ENCODE measurements at places on chromosomes 16 and 17.

- DNase-seq: no peak
Observed at GRCh38 chr17:7363311-7363710, 8.4 kb downstream of the TMEM95 start.

DNA sequence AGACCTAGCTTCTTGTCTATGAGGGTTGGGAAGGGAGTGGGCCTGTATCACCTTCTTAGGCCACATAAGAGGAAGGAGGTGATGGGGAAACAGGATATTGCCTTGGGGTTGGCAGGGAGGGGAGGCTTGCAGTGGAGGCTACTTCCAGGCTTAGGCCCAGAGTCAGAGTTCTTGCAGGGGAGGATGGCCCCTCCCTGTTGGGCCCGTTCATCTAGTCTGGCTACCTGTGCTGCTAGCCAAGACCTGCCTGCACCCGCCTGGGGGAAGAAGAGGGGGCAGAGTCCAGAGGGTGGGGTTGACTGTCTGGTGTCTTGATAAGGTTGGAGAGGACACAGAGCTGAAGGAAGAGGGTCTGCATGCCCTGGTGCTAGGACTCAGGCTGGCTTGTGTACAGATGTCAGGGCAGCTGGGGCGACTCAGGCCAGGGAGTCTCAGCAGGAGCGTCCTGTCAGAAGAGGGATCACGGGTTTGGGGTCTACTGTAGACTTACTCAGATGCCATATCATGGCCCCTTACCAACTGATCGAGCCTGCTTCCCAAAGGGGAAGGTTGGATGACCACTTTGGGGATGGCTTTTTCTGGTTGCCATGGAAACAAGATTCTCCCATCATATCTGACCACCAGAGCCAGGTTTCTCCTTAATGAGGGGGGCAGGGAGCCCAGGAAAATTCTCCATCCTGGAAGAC, 5.3 kb downstream of the KDM6B start:
- DNase-seq: peak; percentile 36

- peak; percentile 70 for DNase-seq
Observed at GRCh38 chr16:22206013-22206841, at the start of gene EEF2K. TSS of gene EEF2K (plus strand) at chr16:22206278. CDS start at chr16:22225730, 19,452 bp downstream.

DNA sequence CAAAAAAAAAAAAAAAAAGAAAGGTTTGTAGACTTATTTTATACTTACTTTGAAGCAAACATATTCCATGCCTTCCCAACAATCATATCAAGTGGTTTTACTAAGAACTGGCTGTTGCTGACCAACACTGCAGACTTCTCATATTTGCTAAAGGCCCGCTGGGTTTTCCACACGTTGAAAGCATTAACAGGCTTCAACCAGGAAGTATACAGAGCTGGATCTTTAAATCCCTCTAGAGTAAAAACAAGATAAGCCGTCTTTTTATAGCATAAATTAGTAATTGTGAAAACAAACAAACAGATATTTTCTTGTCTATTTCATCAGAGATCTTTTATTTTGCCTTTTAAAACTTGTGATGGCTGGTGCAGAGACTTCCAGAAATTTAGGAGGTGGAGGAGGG, 29.1 kb downstream of the TUBD1 start:
- DNase-seq: no peak

- DNase-seq: no peak
Observed at GRCh38 chr17:77446940-77447634, 306.3 kb downstream of the SEC14L1 start.

GRCh38 chr16:85800321-85800669, 800 bp downstream of the COX4I1 start:
- peak; percentile 61 for DNase-seq

DNA sequence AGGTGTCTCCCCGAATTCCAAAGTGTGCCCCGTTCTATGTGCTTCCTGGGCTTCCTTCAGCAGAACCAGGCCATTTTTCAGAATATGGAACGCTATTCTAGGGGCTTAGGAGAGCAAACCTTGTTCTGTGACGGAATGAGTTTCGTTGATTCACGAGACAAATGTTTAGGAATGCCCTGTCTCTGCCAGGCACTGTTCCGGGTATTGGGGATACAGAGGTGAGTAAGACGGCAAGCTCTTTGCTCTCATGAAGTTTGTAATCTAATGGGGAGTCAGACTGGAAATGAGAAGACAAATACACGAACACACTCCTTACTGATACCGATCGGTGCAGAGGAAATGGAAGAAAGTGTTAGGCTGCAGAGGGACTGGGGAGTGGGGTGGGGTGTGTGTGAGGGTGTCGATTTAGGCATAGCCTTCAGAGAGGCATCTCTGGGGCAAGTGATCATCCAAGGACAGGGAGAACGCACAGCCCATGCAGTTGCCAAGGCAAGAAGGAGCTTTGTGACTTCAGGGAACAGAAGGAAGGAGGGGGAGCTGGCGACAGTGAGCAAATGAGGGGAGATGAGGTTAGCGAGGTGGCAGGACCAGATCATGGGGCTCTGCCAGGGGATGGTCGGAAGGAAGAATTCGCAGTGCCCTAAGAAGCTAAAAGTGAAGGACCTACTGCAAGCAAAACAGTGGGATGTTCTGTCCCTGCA, 189.6 kb downstream of the MSI2 start:
- DNase-seq: no peak

GRCh38 chr16:3045758-3046640, at the start of gene MMP25:
TSS of gene MMP25 (plus strand) at chr16:3046561. CDS start at chr16:3046918, 357 bp downstream.
- DNase-seq: no peak

- peak; percentile 68 for DNase-seq
Observed at GRCh38 chr17:39653662-39654331, 11.4 kb upstream of the TCAP start.

GRCh38 chr16:75317101-75317522, 65.7 kb upstream of the BCAR1 start:
- no peak for DNase-seq

- DNase-seq: no peak
Observed at GRCh38 chr17:55760643-55761355, 9.9 kb downstream of the PCTP start.

DNA sequence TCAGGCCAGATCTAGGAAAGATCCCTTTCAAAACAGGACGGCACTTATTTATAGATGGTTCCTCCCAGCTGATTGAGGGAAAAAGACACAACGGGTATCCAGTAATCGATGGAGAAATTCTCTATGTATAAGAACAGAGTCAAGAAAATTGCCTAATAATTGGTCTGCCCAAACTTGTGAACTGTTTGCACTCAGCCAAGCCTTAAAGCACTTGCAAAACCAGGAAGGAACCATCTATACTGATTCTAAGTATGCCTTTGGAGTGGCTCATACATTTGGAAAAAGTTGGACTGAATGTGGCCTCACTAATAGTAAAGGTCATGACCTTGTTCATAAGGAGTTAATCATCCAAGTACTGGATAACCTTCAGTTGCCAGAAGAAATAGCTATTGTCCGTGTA, 5.9 kb downstream of the HPR start:
- DNase-seq: no peak

GRCh38 chr16:17342031-17342430, 128.7 kb downstream of the XYLT1 start:
- no peak for DNase-seq

GRCh38 chr17:66351033-66351432, 48.6 kb downstream of the PRKCA start:
- DNase-seq: no peak

- DNase-seq: no peak
Observed at GRCh38 chr17:1109606-1110540, 69.9 kb downstream of the ABR start.

GRCh38 chr17:42781639-42782165, 1.3 kb downstream of the WNK4 start:
- DNase-seq: no peak

DNA sequence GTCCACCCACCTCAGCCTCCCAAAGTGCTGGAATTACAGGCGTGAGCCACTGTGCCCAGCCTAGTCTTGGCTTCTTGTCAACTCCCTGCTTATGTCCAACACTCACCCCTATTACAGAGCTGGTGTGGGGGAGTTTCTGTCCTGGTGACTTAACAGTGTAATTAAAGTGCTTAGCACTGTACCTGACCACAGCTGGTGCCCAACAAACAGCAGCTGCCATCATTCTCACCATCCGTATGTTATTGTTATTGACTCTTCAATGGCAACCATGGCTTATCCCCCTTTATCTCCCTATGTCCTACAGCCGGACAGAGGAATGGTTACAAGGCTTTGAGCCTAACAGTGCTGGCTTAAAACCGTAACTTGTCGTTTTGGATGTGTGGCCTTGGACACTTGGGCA, 17.0 kb upstream of the BRCA1 start:
- DNase-seq: no peak

DNA sequence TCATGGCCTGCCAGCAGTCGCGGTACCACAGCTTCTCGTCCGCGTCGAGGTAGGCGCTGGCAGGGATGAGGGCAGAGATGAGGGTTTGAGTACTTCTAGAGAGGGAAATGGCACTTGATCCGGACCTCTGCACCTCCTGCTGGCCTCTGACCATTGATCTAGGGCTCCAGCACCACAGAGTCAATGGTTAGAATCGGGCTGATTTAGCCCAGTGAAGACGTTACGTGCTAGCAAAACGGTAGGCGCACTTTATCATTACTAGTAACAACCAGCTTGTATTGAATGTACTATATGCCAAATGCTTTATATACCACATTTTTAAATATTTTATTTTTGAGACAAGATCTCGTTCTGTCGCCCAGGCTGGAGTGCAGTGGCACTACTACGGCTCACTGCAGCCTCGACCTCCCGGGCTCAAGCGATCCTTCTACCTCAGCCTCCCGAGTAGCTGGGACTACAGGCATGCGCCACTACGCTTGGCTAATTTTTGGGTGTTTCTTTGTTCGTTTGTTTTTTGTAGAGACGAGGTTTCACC, 526 bp downstream of the TSNAXIP1 start:
- DNase-seq: no peak

- DNase-seq: no peak
Observed at GRCh38 chr16:77409311-77409710, 25.5 kb downstream of the ADAMTS18 start.

DNA sequence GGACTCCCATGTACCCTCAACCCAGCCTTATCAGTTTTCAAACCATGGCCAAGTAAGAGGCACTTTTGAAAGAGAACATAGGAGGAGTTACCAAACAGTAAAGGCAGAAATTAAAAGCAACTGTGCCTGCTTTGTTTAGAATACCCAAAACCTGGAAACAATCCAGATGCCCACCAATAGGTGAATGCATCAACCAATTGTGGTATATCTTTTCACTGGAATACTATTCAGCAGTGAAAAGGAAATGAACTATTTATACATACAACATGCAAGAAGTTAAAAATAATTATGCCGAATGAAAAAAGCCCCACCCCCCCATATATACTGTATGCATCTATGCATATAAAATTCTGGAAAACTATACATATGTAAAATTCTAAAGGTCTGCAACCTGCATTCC, 37.0 kb downstream of the PITPNC1 start:
- no peak for DNase-seq

- no peak for DNase-seq
Observed at GRCh38 chr16:82149536-82149935, 20.5 kb downstream of the MPHOSPH6 start.

DNA sequence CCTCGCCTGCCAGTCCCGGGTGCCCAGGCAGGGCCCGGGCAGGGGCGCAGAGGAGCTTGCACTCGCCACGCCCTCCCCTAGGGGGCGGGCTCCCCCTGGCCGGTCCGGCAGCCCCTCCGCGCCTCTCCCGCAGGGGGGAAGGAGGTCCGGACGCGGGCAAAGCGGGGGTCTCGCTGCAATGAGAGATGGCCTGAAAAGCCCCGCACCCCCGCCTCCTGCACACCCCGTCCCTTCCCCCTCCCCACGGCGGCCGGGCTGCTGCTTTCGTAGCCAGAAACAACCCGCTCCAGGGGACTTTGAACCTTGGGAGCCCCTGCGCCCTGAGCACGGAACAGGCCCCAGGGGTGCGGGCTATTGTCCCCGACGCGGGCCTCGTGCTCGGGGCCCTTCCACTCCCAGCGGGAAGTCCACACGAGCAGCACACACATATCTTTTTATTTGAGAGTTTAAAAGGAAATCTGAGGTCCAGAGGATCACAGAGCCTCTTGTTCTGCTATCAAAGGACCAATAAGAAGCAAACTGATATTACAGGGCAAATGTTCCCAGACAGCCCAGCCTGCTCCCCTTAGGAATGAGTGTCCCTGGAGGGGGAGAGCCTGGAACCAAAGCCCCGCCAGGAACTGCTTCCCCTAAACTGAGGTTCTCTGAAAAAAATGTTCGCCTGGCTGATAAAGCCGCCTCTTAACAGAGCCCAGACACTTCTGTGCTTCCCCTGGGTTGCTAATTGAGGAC, 5.8 kb upstream of the CBX4 start:
- peak; percentile 42 for DNase-seq

- no peak for DNase-seq
Observed at GRCh38 chr17:61294286-61294685, 105.4 kb upstream of the TBX2 start.

DNA sequence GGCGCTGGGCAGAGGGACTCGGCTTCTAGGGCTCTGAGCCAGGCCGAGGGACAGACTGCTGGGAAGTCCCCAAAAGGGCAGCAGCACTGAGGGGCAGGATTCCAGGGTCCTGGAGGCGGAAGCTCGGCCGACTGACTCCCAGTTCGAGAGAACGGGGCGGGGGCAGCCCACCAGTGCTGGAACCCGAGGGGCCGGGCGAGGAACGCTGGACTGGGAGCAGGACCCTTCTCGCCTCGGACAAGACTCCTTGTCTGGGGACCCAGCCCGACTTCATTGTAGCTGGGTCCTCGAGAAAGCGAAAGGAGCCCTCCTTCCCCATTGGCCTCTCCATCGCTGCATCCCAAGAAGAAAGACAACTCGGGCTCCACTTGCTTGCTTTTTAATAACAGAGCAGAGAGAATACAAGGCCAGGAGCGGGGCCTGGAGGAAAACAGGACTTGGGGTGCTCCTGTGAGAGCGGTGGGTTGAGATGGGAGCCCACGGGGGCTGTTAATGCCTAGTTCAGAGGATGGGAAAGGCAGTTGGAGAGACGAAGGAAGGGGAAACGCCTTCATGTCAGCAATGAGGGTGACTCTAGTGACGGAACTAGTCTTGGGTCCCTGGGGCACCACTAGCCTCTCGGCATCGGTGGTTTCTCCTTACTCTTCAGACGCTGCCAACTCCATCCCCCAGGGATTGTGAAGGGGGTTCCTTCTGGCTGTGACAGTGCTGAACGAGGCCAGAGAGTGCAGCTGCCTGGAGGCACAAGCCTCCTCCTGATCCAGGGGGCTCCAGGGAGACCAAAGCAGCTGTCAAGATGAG, 492 bp upstream of the CAMTA2 start:
- no peak for DNase-seq

GRCh38 chr16:86229866-86230656, 280.3 kb upstream of the FOXF1 start:
- DNase-seq: no peak

DNA sequence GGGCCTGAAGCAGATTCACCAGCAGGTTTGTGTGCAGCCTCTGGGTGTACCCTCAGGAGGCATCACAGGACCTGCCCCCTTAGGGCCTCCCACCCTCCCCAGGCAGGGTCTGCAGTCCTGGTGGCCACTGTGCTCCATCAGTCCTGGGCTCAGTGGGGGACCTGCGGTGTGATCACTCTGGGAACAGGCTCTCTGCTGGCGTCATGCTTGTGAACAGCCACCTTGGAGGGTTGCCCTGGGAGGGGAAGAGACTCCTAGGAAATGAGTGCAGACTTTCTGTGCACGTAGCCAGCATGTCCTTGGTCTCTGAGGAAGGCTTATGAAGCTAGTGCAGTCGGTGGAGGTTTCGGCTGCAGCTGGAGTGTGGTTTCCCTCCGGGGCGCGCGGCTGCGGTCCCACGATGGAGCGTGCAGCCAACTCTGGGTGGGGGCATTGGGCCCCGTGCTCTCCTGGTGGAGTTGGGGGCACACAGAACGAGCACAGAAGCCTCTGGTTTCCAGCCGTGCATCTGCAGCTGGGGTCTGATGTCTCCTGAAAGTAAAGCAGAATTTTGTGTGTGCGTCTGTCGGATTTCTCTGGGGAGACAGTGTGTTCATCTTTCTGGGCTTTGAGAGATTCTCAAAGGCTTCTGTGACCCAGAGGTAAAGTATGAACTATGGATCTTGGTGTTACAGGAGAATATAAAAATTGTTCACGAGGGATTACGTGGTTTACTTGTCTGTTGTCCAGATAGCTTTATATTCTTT, 68.1 kb upstream of the ZNF750 start:
- DNase-seq: no peak

Measured in CD8-positive, alpha-beta memory T cell (primary cell).